ENCODE measurements at places on chromosomes 13 and 19.

DNA sequence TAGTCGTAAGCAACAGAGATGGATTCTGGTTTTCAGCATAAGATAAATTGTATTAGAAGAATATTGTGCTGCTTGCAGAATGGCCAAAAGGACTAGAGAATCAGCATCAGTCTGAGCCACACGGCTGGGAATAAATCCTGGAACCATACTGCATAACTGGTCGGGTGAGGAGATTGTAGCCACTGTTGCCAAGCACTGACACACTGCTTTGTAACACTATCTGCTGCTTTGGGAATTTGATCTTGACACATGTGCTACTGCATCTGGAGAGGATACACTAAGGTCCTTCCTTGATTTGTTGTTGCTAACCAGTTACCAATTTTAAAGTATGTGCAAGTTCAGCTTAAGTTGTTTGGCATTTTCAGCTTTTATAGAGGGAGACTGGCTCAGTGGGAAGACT is 1.9 kb downstream of the HNRNPA1L2 start:
- DNase-seq: no peak

GRCh38 chr19:11304936-11305335 is 9.0 kb downstream of the TSPAN16 start:
- DNase-seq: no peak

DNA sequence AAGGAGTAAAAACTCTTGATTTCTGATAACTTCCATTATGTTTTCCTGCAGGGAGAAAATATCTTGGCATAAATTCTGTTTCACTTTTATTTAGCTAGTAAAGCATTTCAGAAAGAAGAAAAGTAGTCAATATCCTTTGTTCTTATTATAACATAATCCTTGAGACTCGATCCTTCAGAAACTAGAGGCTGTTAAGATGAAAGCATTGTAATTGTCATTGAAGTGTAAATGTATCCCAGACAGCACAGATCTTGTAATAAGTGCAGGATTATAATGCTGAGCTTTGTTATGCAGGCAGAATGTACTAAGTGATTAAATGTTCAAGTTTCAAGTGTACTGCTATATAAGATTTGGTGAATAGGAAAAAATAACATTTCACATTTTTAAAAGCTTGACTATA is 225.2 kb upstream of the ATXN8OS start:
- no peak for DNase-seq

- DNase-seq: no peak
These were observed 20.3 kb downstream of the LGALS16 start for GRCh38 chr19:39676004-39676403.

GRCh38 chr13:105037110-105037509 is 1498.4 kb downstream of the EFNB2 start:
- no peak for DNase-seq

GRCh38 chr13:77781808-77782207 is 84.3 kb downstream of the SLAIN1 start:
- no peak for DNase-seq

DNA sequence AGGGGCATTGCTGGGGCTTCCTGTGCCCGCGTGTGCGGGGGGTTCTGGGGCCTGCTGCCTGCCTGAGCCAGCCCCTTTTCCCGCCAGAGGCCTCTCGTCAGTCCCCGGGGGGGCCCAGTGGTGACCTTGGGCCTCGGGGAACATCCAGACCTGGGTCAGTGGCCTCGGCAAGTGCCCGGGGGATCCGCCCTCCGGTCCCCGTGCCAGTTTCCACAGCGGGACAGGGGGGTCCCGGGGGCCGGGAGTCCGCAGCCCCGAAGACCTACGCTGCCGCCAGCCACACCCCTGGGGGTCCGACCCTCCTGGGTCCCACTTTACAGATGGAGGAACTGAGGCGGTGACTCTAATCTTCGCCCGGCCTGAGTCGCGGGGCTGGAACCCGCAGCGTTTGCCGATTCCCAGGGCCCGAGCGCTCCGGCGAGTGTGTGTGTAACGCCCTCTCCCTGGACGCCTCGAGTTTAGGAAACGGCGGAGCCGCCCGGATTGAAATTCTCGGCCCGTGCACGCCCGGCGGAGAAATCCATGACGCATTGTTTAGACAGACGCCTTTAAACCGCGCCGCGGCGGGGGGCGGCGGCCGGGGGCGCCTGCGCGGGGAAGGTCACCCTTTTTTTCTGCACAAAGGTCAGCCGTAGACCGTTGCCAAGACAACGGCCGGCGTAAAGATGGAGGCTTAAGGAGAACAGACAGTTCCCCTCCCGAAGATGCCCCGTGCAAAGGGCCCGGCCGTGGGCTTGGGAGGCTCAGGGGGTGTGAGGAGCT is 39.3 kb downstream of the EFNA2 start:
- no peak for DNase-seq

DNA sequence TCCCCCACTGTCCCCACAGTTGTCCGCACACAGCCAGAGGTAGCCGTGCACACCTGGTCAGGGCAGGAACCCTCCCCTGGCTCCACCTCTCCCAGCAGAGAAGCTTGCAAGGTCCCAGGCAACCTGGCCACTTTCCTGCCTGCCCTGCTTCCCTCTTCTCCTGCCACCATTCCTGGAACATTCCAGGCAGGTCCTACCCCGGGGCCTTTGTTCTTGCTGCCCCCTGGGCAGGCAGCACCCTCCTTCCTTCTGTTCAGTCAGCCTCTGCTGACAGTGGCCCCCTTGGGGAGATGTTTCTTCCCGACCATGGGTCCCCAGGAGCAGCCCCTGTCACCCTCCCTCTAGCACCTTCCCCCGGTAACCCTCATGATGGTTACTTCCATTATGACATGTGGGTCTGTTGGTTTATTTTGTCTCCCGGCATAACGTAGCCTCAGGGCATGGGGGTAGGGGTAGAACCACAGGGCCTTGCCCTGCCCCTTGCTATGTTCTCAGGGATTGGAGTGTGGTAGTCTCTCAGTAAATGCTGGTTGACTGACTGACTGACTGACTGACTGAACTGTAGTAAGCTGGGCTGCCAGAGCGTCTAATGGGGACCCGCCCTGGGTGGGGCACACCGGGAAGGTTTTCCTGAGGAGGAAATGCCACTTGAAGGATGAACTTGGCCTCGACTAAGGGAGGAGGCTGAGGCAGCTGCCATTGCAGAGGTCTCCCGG is 10.8 kb downstream of the PAK4 start:
- no peak for DNase-seq

GRCh38 chr13:23432626-23433025 is 876 bp downstream of the SACS start:
- DNase-seq: no peak

GRCh38 chr13:100533588-100534041 is 55.0 kb downstream of the GGACT start:
- DNase-seq: no peak

GRCh38 chr13:24649688-24650043 is 30.5 kb upstream of the ATP12A start:
- no peak for DNase-seq

DNA sequence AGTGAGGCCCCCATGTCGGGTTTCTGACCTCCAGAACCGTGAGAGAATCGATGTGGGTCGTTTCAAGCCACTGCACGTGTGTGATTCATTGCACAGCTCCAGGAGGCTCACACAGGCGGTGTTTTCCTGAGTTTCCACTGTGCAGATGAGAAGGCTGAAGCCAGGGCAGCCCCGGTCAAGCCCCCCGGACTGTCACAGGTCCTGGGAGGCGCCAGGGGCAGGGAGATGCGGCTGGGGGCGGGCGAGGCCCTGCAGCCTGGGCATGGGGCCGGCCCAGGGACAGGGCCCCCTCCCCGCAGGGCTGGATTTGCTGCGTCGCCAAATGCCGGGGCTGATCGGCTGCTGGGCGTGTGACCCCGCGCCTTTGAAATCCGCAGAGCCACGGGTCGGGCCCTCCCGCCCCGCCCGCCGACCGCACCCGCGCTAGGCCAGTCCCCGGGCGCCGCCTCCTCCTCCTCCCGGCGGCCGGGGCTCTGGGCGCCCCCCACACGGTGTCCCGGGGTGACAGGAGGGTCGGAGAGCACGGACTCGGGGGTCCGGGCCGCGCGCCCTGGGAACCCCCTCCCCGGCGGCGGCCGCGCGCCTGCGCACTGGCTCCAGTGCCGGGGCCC is 9.9 kb upstream of the MKNK2 start:
- peak; percentile 67 for DNase-seq
